ENCODE measurements at places on chromosomes 13 and 19.

GRCh38 chr19:48391100-48392005 is at the start of gene KDELR1:
TSS of gene KDELR1 (minus strand) at chr19:48391551. CDS start at chr19:48391358, 193 bp downstream.
- peak; percentile 61 for DNase-seq

- DNase-seq = no peak
Observed at GRCh38 chr13:19961489-19961888, 3.0 kb downstream of the ZMYM2 start.

DNA sequence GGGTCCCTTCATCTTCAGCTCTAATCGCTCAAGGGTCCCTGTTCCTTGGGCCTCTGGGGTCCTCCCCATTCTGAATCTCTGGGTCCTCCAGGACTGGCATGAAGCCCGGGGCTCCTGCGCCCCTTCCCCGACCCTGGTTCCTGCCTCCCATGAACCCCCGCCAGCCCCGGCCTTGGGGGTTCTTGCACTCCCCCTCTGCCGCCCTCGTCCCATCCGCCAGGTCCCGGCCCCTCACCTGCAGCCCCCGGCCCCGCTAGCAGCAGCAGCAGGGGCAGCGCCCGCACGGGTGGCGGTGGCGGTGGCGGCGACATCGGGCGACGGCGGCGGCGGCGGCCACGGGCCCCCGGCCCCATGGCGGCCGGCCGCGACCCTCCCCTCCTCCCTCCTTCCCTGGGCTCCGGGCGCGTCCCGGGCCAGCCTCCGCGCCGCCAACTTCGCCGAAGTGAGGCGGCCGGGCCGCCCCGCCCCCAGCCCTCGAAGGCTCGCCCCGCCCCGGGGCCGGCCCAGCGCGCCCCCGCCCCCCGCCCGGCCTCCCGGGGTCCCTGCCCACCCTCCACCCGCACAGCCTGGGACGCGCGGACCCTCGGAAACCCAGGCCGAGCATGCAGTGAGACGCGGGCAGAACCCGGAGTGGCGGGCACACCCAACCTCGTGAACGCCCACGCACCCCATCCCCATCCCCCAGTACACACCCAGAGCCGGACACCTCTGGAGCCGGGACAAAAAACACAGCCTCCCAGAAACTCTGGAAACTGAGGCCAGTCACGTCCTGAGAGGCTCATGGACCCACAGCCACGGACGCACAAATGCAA is at the start of gene NOTCH3:
Gene NOTCH3 (minus strand): TSS at position 443 of the 812 bp plus-strand sequence. CDS start 90 bp downstream, at position 353.
- DNase-seq = no peak

DNA sequence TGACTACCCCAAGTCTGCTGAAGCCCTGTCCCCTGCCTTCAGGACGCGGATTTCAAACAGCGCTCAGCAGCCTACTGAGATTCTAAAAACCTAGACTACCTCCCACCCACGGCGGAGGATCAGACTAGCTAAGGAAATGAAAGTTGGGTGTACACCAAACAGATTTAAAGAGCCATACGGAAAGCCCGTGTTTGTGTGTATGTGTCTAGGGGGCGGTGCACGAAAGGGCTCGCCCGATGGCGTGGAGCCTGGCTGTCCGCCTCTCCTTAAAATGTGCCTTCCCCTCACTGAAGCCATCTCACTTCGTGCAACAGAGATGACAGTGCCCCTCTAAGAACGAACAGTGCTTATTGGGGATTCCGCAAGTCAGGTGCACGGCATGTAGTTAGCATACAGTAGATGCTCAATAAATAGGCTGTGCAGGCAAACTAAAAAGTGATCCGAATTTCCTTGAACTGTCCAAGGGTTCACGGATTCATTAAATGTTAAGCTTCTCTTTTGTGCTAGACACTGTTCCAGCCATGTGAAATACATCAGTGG is 639 bp downstream of the LENG1 start:
- no peak for DNase-seq

DNA sequence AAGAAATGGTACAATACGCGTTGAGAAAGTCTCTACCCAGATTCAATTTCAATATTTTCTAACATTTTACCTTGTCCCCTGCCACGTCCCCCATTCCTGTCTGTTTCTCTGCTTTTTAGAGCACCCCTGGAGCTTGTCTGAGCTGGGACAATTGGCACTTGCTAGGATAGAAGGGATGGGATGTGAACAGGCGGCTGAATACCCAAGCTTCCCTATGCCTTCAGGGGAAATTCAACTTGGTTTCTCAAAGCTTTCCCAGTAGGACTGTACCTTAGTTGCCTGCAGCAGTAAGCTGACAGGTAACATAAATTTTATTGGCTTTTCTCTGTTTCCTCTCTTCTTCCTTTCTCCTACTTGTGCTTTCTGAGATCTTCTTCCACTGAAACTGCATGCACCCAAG is 1663.3 kb downstream of the EFNB2 start:
- peak; percentile 5 for DNase-seq

GRCh38 chr19:46494941-46495785 is 504 bp downstream of the PNMA8B start:
- no peak for DNase-seq

DNA sequence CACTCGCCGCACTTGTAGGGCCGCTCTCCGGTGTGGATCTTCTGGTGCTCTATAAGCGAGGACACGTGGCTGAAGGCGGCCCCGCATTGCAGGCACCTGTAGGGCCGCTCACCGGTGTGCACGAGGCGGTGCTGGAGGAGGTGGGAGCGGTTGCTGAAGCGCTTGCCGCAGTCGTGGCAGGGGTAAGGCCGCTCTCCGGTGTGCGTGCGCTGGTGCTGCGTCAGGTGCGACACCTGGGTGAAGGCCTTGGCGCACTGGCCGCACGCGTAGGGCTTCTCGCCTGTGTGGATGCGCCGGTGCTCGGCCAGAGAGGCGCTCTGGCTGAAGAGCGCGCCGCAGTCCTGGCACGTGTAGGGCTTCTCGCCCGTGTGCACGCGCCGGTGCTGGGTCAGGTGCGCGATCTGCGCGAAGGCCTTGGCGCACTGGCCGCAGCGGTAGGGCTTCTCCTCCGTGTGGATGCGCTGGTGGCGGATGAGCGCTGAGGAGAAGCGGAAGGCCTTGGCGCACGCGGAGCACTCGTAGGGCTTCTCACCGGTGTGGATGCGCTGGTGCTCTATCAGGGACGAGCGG is 7.5 kb downstream of the ZNF835 start:
- no peak for DNase-seq

DNA sequence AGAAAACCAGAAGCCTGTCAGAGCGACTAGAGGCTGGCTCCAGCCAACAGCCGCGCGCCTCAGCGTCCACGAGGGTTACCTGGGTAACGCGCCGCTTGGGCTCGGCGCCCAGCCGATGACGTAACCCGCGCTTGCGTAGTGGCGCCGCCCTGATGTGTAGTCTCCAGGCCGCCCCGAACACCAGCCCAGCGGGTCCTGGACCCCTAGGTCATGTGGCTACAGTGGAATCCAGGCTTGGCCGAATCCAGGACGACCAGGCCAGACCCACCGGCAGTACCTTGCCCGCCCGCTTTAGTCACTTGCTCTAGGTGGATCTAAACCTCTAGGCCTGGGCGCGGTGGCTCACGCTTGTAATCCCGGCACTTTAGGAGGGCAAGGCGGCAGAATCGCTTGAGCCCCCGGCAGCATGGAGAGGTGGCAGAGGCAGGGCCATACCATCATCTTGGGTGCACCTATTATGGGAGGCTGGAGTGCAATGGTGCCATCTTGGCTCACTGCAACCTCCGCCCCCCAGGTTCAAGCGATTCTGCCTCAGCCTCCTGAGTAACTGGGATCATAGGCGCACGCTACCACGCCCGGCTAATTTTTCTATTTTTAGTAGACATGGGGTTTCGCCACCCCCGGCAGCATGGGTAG is 7.2 kb upstream of the ZNF606 start:
- DNase-seq = peak; percentile 62

- no peak for DNase-seq
Observed at GRCh38 chr13:113582841-113583631, 1.5 kb upstream of the TFDP1 start.

GRCh38 chr13:102392481-102393209 is 9.2 kb downstream of the FGF14 start:
- peak; percentile 10 for DNase-seq

Data from M059J (cell line).